ENCODE measurements at places on chromosomes 2 and 18. TPM values are rescaled to one million over a fixed set of nuclear protein-coding genes. Genes with fewer than 3 reads are reported as not detected.

LINC00305 gene
- total RNA-seq, result not detected

GCG gene
- not detected for total RNA-seq

DNA sequence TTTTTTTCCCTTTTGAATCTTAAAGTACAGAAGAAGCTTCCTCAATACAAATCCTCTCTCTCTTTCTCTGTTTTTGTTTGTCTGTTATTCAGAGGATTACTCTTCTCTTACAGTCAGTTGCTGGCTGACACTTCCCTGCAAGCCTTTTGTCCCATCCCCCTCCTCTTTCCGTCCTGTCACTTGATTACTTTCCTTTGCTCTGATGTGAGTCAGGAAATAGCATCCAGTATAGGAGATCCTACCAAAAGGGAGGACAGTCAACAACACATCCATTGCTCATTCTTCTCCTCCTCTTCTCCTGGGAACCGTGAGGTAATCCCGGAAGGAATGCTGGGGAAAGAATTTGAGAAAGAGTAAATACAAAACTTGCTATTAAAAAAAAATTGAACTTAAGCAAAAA, 79.3 kb upstream of the SCN7A start:
- H3K4me3 ChIP-seq, result no peak overlapping the region
- H3K27ac ChIP-seq, result no peak overlapping the region
- no peak for DNase-seq
- H3K36me3 ChIP-seq, result no peaks in the 10 kb centered on the region
- H3K27me3 ChIP-seq, result no peaks in the 10 kb centered on the region

MAP4K3 gene
- 38.5 TPM for total RNA-seq

DNA sequence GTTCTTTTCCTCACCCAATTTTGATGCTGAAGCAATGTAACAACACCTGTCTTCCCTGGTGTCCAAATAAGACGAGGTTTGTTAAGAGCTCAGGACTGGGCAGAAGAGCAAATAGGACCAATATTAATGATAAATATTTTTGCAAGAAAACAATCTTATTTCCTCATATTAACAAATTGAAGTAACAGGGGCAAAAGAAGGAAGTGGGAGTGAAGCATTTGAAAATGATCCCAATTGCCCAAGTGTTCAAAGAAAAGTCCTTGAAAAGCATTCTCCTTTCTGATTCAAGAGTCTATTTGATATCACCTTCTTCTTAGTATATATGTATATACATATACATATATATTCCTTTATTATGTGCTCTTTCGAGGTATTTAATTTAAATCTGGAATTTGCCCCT, 418.8 kb downstream of the ARHGAP15 start:
- no peaks in the 10 kb centered on the region for H3K36me3 ChIP-seq
- DNase-seq, result no peak
- H3K4me1 ChIP-seq, result peaks cover 17% of the 10 kb centered on the region
- no peak overlapping the region for H3K27ac ChIP-seq

MLPH gene
- 34.6 TPM for total RNA-seq

- no peaks in the 10 kb centered on the region for H3K36me3 ChIP-seq
- no peak within 1 kb of the TSS for H3K4me3 ChIP-seq
- no peaks in the 10 kb centered on the region for H3K27me3 ChIP-seq
- no peak within 1 kb of the TSS for H3K27ac ChIP-seq
These were observed at the start of gene CD28 for GRCh38 chr2:203706403-203706802. Gene CD28, plus strand, starts transcription at chr2:203706639. Its CDS starts 58 bp downstream, at chr2:203706697.

Measured in vagina (tissue), 2 donors.